ENCODE measurements at places on chromosomes 11 and 22.

DNA sequence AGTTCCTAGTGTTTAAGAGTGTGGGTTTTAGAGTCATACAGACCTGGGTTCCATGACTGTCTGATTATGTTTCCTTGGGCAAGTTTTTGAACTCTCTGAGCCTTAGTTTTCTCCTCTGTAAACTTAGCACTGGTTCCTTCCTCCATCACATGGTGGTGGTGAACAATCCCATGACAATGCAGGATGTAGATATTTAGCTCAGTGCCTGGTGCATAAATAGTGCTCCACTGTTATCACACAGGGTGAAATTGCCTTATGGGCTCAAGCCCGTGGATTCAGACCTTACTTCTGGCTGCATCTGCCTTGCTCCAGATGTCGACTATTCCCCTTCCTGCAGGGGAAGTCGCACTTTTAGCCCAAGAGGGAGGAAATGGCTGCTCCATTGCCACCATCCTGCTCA is 62.7 kb downstream of the LDLRAD3 start:
- no peak for DNase-seq

GRCh38 chr11:86446163-86446923 is 71.7 kb downstream of the CCDC81 start:
- DNase-seq = no peak

GRCh38 chr11:115919341-115920091 is 415.3 kb upstream of the CADM1 start:
- DNase-seq = no peak

- no peak for DNase-seq
Observed at GRCh38 chr11:92253421-92253820, 28.8 kb downstream of the FAT3 start.

DNA sequence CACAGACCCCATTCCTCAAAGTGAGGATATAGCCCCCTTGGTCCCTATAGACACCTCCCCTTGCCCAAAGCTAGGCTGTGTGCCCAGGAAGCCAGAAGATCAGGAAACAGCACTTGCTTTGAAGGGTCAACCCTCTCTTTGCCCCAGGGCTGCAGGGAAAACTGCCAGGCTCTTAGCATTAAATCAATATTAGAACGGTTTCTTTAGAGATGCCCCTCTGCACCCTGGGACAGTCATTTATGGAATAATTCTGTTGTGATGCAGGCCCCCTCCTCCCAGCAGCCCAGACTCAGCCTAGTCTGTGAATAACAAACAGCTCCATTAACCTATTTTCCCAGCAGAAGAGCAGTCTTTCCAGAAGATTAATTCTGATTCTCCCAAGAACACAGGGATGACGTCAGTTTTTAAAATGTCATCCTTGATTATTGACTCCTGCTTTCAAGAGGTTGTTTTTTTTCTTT is 11.6 kb upstream of the CAPN5 start:
- DNase-seq = no peak

- DNase-seq = no peak
Observed at GRCh38 chr11:26767060-26767459, 45.2 kb upstream of the SLC5A12 start.

- DNase-seq = no peak
Observed at GRCh38 chr11:61090982-61091372, 11.3 kb upstream of the CD5 start.

DNA sequence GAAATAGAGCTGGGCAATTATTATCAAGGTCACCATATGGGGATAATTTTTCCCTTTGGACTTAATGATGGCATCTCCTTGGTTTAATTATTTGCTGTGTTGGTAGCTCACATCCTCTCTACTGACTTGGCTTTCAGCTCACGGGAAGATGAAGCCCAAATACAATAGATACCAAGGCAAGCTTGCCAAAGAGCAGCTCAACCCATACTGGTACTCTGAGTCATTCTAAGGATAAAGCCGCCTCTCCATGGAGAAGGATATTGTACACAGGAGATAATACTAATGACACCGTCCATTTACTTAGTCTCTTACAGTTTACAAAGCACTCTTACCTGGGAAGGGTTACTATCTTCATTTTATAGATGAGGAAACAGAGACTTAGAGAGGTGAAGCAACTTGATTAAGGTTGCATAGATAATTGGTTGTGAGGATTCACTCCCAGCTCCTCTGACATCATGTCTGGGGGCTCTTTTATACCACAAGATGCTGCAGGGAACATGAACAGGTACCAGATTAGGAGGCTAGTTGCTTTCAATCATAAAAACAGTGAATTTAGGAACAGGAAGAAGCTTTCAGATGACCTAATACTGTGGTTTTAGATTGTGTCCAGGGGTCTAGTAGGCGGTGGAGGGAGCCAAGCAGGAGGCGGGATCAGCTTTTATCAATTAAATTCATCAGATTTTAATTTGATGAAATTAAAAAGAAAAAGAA is 48.3 kb upstream of the PICALM start:
- DNase-seq = no peak

DNA sequence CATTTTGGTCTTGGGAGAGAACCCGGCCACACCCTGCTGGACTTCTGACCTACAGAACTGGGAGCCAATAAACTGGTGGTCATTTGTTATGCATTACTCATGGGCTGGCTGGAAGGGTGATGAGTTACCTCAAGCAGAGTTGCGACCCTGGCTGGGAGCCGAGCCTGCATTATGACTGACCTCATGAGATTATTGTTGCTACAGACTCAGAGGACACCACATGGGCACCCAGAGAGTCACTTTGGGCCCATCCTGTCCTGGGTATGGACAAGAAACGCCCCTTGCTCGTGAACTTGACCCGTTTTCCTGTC is 531.7 kb downstream of the TBC1D22A start:
- no peak for DNase-seq

- DNase-seq = no peak
Observed at GRCh38 chr11:133608496-133608895, 76.2 kb upstream of the OPCML start.

GRCh38 chr22:31206896-31207687 is 5.0 kb upstream of the LIMK2 start:
- DNase-seq = no peak

DNA sequence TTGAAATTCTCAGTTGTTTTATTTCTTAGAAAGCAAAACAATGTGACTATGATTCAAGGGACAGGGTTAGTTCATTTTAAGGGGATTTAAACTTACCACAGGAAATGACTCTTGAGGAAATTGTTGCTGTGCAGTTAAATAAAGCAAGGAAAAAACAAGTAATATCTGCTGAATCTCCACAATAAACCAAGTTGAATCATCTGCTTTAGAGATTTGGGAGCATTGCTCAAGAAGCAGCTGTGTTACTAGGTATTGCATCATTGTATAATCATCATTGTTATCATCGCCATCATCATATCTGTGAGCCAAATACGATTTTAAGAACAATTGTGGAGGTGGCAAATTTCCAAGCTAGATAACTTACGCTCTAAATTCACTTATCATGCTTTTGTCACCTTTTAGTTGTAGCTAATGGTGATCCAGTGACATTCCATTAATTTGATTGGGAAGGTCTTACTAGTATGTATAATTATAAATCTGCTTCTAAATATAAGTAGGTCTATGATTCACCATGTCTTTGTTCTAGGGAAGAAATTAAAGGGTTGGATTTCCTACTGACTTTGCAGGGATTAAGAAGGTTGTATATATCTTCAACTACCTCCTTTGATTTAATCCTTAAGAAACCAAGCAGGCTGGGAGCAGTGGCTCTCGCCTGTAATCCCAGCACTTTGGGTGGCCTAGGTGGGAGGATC is 19.9 kb downstream of the MMP10 start:
- DNase-seq = no peak

GRCh38 chr22:38578505-38578904 is 8.5 kb upstream of the DMC1 start:
- no peak for DNase-seq

DNA sequence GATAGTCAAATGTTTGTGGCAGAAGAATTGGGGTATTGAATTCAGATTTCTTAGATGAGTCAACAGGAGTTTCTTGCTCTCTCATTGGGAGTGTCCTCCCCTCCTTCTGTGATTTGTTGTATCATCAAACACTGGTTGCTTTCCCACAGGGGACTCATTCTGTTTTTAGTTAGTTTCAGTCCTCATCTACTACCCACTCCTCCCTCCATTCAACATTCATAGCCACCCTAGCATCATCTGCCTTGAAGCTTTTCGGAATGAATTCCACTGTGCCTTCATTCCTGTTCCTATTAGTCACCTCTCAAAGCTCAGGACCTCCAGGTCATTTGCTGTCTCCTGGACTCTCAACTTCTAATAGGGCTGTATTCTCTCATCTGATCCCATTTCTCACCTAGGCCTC is 31.5 kb upstream of the RAB38 start:
- DNase-seq = no peak

- DNase-seq = no peak
Observed at GRCh38 chr11:69540118-69541000, 58.9 kb downstream of the LINC01488 start.

DNA sequence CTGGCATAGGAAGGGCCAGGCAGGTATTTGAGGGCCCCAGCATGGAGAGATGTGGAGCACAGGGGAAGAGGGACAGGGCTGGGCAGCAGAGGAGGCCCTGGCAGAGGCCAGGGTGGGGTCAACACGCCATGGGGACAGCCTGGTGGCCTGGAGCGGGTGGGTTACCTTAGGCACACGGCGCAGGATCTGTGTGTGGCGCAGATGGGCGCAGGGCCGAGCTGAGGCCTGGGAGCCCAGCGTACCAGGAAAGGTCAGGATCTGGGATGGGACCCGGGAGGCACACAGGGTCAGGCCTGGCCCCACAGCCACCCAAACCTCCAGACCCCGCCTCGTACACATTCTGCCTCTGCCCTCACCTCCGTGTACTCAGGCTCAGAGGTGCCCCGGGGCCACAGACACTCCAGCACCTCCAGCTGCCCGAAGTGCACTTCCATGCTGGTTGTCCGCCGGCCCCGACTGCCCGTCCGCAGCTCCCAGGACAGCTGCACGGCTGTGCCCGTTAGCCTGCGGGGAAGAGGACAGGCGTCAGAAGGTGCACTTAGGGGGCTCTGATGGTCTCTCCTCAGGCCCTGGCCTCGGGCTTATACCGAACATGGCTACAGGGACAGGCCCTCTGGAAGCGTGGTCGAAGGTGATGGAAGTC is 6.4 kb downstream of the ATG2A start:
- no peak for DNase-seq

- no peak for DNase-seq
Observed at GRCh38 chr11:78201096-78201818, 12.5 kb downstream of the USP35 start.

- DNase-seq = peak; percentile 51
Observed at GRCh38 chr11:64226507-64227051, 505 bp downstream of the NUDT22 start.

- DNase-seq = no peak
Observed at GRCh38 chr22:30872285-30873041, 96.1 kb downstream of the MORC2 start.

DNA sequence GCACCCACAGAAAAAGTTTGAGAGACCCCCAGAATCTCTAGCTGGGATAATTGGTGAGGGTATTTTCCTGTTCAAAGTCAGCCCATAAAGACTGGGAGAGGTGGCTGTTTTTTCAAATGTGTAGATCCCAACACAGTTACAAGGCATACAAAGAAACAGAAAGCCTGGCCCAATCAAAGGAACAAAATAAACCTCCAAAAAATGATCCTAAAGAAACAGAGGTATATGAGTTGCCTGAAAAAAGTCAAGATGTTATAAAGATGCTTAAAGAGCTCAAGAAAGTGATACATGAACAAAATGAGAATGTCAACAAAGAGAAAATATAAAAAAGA is 40.2 kb upstream of the MMP12 start:
- no peak for DNase-seq

GRCh38 chr11:19216021-19216420 is 14.2 kb upstream of the CSRP3 start:
- no peak for DNase-seq

DNA sequence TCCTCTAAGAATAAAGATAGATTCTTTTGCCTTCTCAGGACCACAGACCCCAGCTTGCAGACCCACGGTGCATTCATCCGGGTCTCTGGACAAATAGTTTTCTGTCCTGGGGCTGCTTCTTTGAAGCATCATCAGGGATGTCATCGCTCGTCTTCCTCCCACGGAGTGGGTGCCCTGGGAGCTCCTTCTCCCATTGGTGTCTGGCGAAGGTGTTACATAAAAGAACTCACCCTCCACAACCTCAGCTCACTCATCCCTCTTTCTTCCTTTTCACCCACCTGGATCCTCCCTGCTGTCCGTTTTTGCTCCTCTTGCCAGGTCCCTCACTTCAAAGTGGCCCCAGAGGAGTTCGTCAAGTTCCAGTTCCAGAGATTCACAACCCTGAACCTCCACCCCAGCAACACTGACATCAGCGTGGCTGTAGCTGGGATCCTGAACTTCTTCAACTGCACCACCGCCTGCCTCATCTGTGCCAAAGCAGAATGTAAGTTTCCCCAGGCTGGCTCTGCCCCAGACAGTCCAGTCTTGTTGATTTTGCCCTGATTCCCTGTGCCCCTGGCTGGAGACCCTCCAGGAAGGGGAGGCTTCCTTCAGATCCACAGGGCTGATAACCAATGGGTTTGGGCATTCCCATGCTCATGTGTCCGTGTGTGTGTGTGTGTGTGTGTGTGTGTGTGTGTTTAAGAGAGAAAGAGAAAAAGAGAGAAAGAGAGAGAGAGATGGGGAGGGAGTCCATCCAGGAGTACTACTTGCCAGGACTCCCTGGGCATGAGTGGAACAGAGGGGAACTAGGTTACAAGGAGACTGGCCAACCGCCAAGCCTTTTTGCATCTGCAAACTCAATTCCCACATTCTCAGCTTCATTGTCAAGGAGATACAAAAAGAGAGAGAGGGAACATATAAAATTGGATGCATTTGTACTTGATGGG is 204.2 kb upstream of the TBCEL start:
- DNase-seq = no peak

- no peak for DNase-seq
Observed at GRCh38 chr11:75814363-75814676, 690 bp upstream of the UVRAG start.

GRCh38 chr11:85118151-85118550 is 509.0 kb downstream of the DLG2 start:
- no peak for DNase-seq

GRCh38 chr11:119585043-119585781 is 143.8 kb downstream of the NECTIN1 start:
- no peak for DNase-seq

DNA sequence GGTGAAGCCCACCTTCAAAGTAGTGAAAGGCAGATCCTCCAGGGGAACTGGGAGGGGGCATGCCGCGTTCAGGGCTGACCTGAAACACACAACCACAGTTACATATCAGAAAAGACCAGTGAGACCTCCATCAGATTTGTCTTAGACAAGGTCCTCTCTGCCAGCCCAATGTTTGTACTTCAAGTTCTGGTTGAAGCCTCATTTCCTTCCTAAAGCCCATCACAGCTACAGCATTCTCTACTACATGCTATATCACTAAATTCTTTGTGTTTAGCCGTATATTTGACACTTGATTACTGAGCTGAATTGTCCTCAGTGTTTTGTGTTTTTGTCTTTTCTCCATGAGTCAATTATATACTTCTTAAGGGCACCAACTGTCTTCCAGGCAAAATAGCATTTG is 40.1 kb downstream of the PI4KA start:
- no peak for DNase-seq

Measured in stimulated activated CD4-positive, alpha-beta T cell treated with anti-CD3 and anti-CD28 coated beads, Interleukin-4, amount 100 ng/mL, for 1 hour (primary cell).